CD4-positive, alpha-beta T cell treated with Interleukin-15 for 4 hours (primary cell): ENCODE measurements at places on chromosomes 16 and 17.
A peak's percentile ranks its signal among the peaks of the same experiment; 100 is the strongest.

- no peak for DNase-seq
Measured at GRCh38 chr17:78883533-78884131, 19.4 kb downstream of the CEP295NL start.

DNA sequence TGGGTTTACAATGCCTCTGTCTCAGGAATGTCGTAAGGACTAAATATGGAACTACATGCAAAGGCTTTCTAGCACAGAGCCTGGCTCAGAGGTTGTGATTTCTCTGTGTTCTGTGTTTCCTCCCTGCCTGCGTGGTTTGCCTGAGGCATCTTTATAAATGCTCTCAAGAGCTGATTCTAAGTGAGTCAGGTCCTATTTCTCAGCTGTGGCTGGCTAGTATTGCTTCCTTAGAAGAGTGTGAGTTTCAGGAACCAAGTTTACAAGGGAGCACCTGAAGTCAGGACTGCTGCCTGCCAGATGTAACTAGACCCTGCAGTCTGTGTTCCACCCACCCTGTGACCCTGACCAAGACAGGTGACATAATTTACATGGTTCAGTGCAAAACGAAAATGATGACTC is 8.0 kb upstream of the CCL1 start:
- no peak for DNase-seq

DNA sequence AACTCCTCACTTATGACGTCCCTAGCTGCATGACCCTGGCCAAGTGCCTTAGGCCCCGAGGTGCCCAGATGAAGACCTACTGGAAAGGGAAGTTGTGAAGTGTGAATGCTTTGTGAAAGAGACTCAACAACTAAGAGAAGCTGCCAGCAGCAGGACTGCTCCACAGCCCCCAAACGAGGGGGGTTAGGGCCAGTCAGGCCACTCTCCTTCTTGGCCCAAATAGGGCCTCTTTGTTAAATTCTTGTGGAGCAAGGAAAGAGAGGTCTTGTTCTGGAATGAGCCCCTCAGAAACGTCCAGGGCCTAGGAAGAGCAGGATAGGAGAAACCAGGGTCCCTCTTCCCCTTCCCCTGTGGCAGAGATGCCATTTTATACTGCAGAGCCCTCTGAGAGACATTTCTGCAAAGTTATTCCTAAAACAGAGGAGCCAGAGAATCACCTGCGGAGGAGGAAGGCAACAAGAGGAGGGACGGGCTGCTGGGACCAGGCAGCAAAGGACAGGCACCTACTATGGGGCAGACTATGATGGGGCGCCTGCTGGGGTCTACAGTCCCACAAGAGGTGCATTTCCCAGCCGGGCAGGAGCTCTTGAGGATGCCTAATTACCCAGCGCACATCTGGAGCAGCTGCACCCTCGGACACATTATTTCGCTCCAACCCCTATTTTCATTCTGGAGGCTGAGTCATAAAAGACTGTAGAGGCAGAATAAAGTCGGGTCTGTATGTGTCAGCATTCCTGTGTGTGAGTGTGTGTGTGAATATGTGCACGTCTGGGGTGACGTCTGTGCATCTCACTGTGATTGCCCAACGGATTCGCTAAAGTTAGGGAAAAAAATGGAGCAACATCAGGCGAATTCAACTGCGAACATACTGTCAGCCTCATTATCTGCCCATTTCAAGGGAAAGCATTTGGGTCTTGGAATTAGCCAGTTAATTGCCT is 11.4 kb upstream of the HOXB9 start:
- no peak for DNase-seq

- DNase-seq = peak; percentile 83
Measured at GRCh38 chr16:65745-66144, 6.7 kb downstream of the RHBDF1 start.

- no peak for DNase-seq
Measured at GRCh38 chr17:15479703-15480102, 12.3 kb upstream of the CDRT4 start.
